Activated CD4-positive, alpha-beta T cell treated with anti-CD3 and anti-CD28 coated beads, Interleukin-2, amount 10 ng/mL, durations not matched to agents 24 days and 14 days (primary cell): ENCODE measurements at places on chromosomes 5 and 9. TPM values are rescaled to one million over a fixed set of nuclear protein-coding genes. Genes with fewer than 3 reads are reported as not detected.
A peak's percentile ranks its signal among the peaks of the same experiment; 100 is the strongest.

- DNase-seq = peak; percentile 32
- H3K36me3 ChIP-seq = no peaks in the 10 kb centered on the region
- no peaks in the 10 kb centered on the region for H3K4me1 ChIP-seq
- no peak overlapping the region for H3K27ac ChIP-seq
- no peak overlapping the region for H3K4me3 ChIP-seq
Measured at GRCh38 chr9:32741706-32742105, 41.6 kb upstream of the TMEM215 start.

- no peak for DNase-seq
- no peaks in the 10 kb centered on the region for H3K4me1 ChIP-seq
- H3K27ac ChIP-seq = no peak overlapping the region
- no peak overlapping the region for H3K4me3 ChIP-seq
Measured at GRCh38 chr5:90917928-90918668, 359.5 kb downstream of the ADGRV1 start.

DNA sequence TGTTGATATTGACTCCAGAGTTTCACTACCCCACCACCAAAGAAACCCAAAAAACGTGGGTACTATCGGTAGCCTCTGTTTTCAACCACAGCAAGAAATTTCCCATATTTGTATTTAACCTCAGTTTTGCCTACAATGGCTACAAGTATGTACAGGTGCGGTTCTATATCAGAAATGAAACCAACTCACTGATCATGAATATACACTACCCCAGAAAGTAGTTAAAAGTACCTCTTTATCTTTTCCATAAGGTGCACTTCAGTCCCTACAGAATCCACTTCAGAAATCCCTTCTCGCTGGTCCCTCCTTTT lies 140.6 kb upstream of the SLC12A2 start:
- H3K4me1 ChIP-seq = peaks cover 4% of the 10 kb centered on the region
- H3K36me3 ChIP-seq = no peaks in the 10 kb centered on the region
- DNase-seq = no peak
- no peak overlapping the region for H3K4me3 ChIP-seq
- no peak overlapping the region for H3K27ac ChIP-seq

GRCh38 chr9:89953824-89954615 lies 349.2 kb downstream of the GADD45G start:
- H3K27me3 ChIP-seq = peaks cover 2% of the 10 kb centered on the region
- H3K36me3 ChIP-seq = no peaks in the 10 kb centered on the region
- no peak for DNase-seq
- H3K4me1 ChIP-seq = peaks cover 15% of the 10 kb centered on the region

GRCh38 chr5:2005101-2006041 lies 122.6 kb upstream of the IRX4 start:
- H3K27me3 ChIP-seq = no peaks in the 10 kb centered on the region
- H3K4me3 ChIP-seq = no peak overlapping the region
- H3K27ac ChIP-seq = no peak overlapping the region
- H3K36me3 ChIP-seq = no peaks in the 10 kb centered on the region
- DNase-seq = peak; percentile 38

- no peaks in the 10 kb centered on the region for H3K4me1 ChIP-seq
- H3K27me3 ChIP-seq = no peaks in the 10 kb centered on the region
- H3K36me3 ChIP-seq = no peaks in the 10 kb centered on the region
- no peak overlapping the region for H3K4me3 ChIP-seq
- no peak overlapping the region for H3K27ac ChIP-seq
Measured at GRCh38 chr5:43432486-43433375, 20.5 kb upstream of the CCL28 start.

DNA sequence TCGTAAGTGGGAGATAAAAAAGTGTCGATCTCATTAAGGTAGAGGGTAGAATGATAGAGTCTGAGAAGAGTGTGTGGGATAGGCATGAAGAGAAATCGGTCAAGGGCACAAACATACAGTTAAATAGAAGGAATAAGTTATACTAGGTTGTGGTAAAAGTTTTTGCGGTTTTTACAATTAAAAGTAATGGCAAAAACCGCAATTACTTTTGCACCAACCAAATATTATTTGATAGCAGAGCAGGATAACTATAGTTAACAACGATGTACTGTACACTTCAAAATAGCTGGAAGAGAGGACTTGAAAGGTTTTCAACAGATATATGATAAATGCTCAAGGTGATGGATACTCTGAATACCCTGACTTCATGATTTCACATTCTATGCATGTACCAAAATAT lies 135.8 kb upstream of the CDH12 start:
- H3K36me3 ChIP-seq = no peaks in the 10 kb centered on the region
- no peak for DNase-seq
- H3K27me3 ChIP-seq = no peaks in the 10 kb centered on the region
- no peak overlapping the region for H3K27ac ChIP-seq

- no peak for DNase-seq
- no peaks in the 10 kb centered on the region for H3K36me3 ChIP-seq
- H3K4me1 ChIP-seq = no peaks in the 10 kb centered on the region
- H3K27ac ChIP-seq = no peak overlapping the region
Measured at GRCh38 chr5:1831257-1831656, 30.1 kb downstream of the NDUFS6 start.

GRCh38 chr9:18616976-18617375 lies 143.0 kb downstream of the ADAMTSL1 start:
- H3K36me3 ChIP-seq = no peaks in the 10 kb centered on the region
- H3K27ac ChIP-seq = no peak overlapping the region
- no peak for DNase-seq
- no peak overlapping the region for H3K4me3 ChIP-seq
- H3K4me1 ChIP-seq = no peaks in the 10 kb centered on the region

DNA sequence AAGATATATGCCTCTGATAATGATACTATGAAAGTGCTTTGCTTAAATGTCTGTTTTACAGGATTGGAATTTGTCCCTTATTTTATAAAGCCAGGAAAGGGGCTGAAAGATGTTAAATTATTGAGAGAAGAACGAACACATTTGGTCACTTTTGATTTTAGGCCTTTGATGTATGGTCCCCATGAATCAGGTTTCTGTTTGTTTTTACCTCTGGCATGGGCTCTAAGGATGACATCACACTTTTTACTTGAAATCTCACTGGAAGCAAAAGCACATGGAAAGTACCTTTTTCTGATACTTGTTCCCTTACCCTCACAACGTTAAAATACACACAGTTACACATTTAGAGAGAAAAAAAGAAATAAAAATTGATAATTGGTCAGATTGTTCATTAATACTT lies 6.9 kb downstream of the OTULIN start:
- peak overlapping the region; percentile 91 for H3K27ac ChIP-seq
- DNase-seq = no peak
- H3K4me3 ChIP-seq = peak overlapping the region; percentile 73
- H3K27me3 ChIP-seq = no peaks in the 10 kb centered on the region
- H3K36me3 ChIP-seq = peaks cover 43% of the 10 kb centered on the region

DNA sequence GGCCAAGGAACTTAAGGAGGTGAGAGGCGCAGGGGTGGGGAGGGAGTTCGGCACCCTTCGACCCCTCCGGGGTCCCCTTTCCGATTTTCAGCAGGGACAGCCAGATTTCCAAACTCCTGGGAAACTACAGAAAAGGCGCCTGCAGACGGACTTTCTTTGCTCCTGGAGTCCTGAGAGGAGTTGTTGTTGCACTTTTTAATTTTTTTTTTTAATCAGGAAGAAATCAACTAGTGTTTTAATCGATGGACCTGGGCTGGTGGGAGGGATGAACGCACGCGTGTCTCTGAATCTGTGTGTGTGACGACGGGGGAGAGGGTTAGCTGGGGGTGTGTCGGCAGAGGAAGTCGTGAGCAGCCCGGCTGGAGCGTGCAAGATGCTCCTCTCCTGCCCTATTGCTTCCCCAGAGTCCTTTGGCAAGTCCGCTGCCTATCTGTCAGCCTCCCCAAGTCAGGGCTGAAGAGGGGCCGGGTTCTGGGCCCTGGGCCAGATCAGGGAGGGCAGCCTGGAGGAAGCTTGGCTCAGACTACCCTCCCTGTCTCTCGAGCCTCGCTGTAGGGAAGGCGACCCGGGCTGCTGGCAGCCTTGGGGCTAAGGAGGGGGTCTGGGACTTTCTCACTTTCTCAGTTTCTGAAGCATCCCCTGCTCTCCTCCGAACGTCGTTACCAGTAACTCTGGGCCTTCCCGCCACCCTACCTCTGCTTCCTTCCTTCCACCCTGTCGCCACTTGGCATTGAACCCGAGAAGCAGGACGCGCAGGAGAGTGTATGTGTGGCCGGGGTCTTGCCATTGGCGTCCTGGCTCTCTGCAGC lies 731 bp downstream of the PRR16 start:
- H3K27ac ChIP-seq = no peak overlapping the region
- peaks cover 55% of the 10 kb centered on the region for H3K27me3 ChIP-seq
- peaks cover 9% of the 10 kb centered on the region for H3K4me1 ChIP-seq
- H3K4me3 ChIP-seq = peak overlapping the region; percentile 74

DNA sequence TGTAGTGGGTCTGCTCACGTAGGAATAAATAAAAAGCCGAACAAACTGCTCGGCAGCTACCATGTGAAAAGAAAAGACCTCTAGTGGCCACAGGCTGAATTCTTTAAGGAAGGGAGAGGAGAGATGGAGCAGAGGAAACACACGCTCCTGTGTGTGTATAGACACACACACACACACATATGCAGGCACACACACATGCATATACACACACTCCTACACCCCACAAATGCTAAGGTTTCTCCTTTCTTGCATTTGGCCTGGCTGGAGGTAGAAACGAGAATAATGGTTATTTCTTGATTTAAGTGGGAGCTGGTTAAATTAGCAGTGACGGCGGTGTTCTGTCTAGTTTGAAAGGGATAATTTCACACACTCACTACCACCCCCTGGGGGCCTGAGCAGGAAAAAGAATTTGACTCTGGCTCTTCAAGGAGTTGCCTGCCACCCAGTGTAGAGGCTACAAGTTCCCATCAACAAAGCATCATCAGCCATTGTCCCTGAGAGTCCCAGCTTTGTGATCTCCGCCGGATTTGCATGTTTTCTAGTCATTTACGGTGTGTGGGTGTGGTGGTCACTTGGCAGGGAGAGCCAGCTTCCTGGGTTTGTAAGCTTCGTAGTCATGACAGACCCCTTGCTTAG lies at the start of gene INSYN2B:
TSS of gene INSYN2B (minus strand) at position 78 of the 636 bp plus-strand sequence. CDS start 96,597 bp downstream, outside the sequence.
- no peaks in the 10 kb centered on the region for H3K27me3 ChIP-seq
- no peaks in the 10 kb centered on the region for H3K4me1 ChIP-seq
- peak; percentile 62 for DNase-seq
- H3K4me3 ChIP-seq = no peak within 1 kb of the TSS
- peaks cover 30% of the 10 kb centered on the region for H3K36me3 ChIP-seq
- no peak within 1 kb of the TSS for H3K27ac ChIP-seq

NTNG2 gene
- 1.6 and 1.7 TPM in 2 replicates for total RNA-seq

SWI5 gene
- total RNA-seq = 13.6 and 14.3 TPM in 2 replicates

ZNF169 gene
- total RNA-seq = 7.1 and 9.4 TPM in 2 replicates
